ENCODE measurements at places on chromosomes 5 and 9.

GRCh38 chr9:18347386-18348082 is 126.4 kb upstream of the ADAMTSL1 start:
- DNase-seq, result no peak

GRCh38 chr5:15587916-15588315 is 87.9 kb downstream of the FBXL7 start:
- no peak for DNase-seq

DNA sequence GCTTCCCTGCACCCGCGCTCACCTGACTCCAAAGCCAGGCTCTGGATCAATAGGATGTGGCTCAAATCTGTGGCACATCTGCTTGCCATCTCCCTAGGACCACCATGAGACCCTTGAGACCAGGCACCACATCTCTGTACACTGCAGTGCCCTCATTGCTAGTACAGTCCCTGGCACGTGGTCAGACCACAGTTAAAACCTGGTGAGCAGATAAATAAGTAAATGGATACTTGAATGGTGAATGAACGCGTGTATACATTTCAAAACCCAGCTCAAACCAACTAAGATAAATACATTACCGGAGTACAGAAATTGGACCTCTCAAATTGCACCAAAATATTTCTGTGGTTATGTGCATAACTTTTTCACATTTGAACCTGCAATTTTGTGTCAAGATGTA is 221.2 kb upstream of the IRX4 start:
- DNase-seq, result no peak

- no peak for DNase-seq
These were observed 212.0 kb downstream of the SREK1 start for GRCh38 chr5:66356011-66356565.

DNA sequence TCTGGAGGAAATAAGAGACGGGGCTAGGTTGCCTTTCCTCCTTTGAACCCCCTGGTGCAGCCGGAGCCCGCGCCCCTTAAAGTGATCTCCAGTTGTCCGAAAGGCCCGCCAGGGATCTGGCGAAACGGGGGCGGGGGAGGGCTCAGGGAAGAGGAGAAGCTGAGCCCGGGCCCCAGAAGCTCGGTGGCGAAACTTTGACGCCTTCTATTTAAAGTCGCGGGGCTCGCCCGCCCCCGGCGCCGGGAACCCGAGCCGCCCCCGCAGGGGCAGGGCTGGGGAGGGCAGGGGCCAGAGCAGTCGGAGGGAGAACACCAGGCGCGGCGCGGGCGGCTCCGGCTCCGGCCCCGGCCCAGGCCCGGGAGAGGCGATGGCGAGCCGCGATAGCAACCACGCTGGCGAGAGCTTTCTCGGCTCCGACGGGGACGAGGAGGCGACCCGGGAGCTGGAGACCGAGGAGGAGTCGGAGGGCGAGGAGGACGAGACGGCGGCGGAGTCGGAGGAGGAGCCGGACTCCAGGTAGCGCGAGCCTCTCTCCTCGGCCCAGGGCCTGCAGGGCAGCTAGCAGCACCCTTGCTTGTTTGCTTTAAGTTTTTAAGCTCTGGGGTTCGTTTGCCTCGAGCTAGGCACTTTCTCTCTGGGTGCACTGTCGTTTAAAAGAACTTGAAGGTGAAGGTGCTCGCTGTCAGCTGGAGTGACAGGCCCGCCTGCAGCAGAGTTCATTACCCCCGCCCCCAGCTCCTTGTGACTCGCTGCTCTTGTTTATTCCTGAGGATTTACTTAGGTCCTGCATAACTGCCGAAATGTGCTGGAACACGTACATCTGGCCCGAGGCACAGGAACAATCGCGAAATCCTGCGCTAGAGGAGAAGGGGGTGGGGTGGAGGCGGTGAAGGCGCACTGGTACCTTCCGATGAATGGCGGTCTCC is at the start of gene CMYA5:
Gene CMYA5, plus strand, starts transcription at position 296 of the 926 bp plus-strand sequence. Its CDS starts 72 bp downstream, at position 368.
- no peak for DNase-seq

DNA sequence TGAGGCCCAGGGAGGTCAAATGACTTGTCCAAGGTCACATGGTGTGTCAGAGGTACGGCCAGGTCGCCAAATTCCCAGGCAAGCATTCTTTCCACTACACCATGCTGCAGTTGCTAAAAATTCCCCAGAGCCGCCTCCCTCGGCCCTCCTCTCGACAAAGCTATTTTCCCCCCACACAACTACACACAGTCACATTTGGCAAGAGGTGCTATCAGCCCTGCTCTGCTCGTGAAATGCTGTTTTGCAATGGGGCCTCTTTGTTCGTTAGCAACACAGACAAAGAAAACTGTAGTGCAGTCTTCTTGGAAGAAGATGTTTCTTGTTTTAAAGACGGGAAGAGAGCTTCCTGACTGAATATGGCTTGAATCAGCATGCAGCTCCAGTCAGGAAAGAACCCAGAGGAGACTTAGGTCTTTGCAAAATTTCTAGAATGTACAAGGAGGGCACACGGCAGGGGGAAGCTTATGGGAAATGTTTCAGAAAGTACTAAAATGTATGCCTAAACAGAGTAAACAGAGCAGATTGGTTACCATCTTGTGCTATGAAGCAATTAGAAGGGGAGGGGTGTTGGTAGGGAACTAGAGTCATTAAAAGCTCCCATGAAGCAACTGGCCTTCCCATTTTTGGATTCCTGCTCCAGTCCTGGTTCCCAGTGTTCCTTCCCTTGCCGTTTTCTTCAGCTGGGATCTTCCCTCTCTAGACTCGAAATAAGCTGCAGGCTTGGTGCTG is 14.2 kb downstream of the SLIT3 start:
- no peak for DNase-seq

GRCh38 chr9:71929791-71930440 is 18.5 kb downstream of the C9orf85 start:
- no peak for DNase-seq

DNA sequence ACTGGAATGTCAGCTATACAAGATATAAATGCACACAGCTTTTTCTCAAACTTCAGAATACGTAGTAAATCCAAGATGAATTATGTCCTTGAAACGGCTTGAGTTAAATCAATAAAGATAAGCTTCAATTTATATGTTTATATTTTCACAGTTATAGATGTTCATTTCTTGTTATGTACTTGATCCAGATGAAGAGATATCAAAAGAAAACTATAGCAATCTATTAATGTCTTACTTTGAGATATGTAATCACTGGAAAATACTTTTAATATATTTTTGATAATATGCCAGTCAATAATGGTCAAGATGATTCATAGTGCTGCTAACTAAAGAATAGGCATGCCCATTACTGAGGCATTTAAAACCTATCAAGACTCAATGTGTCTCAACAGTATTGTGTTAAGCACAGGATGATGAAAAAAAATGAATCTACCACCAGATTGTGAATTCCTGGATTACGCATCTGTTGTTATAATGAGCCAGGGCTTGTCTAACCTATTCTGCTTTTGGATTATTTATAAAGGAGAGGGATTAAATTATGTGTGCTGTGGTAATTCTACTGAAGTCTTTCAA is 372.6 kb upstream of the PRR16 start:
- DNase-seq, result no peak

- DNase-seq, result no peak
These were observed 18.4 kb upstream of the CNTLN start for GRCh38 chr9:17116400-17116837.

DNA sequence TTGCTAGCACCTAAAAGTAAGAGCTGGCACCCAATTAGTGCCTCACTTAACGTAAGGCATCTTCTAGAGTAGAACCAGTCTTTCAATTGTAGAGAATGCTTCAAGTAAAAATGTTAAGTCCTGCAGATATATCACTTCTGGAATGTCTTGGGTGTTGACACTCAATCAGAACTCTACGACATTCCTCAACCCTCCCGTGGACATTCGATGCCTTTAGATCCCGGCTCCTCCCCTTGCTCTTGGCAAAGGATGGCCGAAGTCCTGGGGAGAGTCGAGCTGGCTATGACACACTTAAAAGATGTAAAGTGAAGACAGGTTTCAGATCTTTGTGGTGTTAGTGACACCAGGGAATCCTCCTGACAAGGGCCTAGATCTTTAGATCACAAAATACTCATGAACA is 87.5 kb upstream of the ERCC6L2 start:
- DNase-seq, result no peak

DNA sequence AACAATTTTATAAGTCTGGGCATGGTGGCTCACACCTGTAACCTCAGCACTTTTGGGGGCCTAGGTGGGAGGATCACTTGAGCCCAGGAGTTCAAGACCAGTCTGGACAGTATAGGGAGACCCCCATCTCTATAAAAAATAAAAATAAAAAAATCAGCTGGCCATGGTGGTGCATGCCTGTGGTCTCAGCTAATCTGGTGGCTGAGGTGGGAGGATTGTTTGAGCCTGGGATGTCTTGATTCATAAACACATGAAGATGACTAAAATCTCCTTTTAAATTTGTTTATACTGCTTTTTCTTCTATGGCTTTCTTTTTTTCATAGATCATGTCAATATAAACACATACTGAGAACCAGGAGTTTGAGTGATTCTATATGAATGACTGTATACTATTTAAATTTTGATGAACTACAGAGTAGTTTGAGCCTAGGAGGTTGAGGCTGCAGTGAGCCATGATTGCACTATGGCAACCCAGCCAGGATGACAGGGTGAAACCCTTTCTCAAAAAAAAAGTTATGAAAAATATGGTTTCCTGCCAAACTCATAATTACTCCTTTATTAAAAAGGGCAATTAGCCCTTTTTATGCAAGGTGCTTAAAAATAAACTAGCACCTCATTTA is 14.2 kb downstream of the RIC1 start:
- no peak for DNase-seq

DNA sequence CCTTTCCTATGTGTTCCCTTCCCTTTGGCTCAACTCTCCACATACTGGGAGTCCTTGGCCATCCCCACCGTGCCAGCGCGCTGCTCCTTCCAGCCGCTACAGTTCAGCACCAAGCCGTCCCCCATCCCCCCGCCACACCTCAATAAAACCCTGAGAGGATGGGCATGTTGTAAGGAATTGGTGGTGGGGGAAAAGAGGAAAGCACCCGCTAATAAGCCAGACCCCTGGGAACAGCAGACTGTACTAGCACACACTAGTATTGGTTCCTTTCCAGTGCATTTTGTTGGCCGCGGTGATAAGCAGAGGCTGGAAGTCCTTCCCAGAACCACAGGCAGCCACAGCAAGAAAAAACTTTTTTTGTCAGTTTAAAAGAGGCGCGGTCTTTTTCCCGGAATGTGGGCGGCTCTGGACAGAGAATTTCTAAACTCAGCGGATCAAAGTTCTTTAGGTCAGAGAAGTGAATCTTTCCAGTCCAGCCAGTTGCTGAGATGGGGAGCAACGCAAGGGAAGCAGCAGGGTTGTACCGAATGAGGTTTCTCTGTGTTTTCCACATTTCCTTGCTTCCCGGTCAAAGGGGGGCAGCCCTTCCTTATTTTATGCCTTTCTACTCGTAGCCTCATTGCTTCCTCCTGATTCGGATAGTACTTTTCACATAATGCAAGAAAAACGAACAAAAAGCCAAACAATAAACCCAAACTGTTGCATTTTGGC is 2.1 kb downstream of the CHSY3 start:
- DNase-seq, result no peak

- DNase-seq, result no peak
These were observed 99.1 kb downstream of the KCNT1 start for GRCh38 chr9:135801070-135801469.

DNA sequence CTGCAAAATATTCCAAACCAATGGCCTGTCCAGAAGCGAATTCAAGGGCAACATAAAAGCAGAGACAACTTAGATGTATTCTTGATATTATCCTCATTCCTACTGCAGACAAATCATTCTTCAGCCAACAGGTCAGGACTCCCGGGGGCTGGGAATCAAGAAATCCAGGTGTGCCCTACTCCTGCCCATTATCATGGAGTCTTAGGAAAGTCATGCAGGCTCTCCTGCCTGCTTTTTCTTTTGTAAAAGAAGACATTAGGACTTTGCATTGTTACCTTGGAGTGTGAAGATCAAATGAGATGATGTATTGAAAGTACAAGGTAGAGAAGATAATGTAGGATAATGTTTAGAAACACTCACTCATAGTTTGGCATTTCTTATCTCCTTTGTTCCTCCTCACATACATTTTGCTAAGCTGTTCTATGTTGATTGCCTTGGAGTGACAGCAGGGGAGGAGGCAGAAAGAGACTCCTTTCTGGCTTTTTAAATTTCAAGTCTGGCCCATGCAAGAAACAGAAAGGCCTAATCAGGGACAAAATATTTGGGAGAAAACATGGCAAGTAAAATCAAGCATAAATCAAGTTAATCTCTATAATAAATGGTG is 113.8 kb downstream of the SV2C start:
- DNase-seq, result no peak

- DNase-seq, result no peak
These were observed 24.0 kb downstream of the NNT start for GRCh38 chr5:43627028-43627427.

DNA sequence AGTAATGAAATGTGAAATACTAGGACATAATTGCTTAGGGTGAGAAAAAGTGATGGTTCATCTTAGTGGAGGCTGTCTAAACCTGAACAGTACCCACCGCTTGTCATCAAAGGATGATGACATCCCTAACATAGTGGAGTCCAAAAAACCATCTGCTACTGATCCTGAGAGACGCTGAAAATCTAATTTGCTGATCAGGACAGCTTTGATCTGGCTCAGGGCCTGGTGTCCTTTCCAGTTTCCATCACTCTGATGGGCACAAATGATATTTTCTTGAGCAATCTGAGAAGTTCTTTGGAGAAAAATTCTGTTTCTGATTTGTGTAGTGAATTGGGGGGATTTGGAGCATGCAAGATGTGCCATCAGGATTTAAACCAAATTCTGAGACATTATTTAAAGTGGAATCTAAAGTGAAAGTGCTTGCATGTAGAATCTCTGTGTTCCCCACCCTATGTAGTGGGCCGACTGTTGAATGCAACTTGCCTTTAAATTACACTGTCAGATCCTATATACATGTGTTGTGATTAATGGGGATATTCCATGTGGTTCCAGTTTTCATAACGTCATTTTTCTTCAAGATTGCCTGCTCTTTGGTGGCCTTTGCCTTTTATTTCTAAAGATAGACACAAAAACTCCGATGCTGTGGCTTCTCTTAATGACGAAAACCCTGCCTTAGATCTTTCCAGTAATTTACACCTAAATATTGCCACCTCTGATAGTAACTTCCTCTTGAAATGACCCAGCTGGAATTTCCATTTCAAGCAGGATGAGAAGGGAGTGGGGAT is 213.2 kb downstream of the PCSK5 start:
- no peak for DNase-seq

GRCh38 chr9:32755730-32756129 is 27.6 kb upstream of the TMEM215 start:
- no peak for DNase-seq

All from stimulated activated effector memory CD8-positive, alpha-beta T cell treated with anti-CD3 and anti-CD28 coated beads, Interleukin-12 subunit alpha, Interleukin-12 subunit beta, amount 100 ng/mL, for 72 hours (primary cell).